ENCODE measurements at places on chromosomes 7 and 10. TPM values are rescaled to one million over a fixed set of nuclear protein-coding genes. Genes with fewer than 3 reads are reported as not detected.

MSRB2 gene
- 15.6 TPM for total RNA-seq

CCDC71L gene
- 8.5 TPM for total RNA-seq

GIMAP4 gene
- 66.2 TPM for total RNA-seq

MOGAT3 gene
- total RNA-seq: not detected

SERPINE1 gene
- total RNA-seq: 18.6 TPM

FRAT1 gene
- 10.9 TPM for total RNA-seq

UPK3BL1 gene
- 11.2 TPM for total RNA-seq

ASL gene
- 24.9 TPM for total RNA-seq

CFAP46 gene
- total RNA-seq: 10.3 TPM

MICALL2 gene
- 70.6 TPM for total RNA-seq

CADPS2 gene
- 76.7 TPM for total RNA-seq

DNA sequence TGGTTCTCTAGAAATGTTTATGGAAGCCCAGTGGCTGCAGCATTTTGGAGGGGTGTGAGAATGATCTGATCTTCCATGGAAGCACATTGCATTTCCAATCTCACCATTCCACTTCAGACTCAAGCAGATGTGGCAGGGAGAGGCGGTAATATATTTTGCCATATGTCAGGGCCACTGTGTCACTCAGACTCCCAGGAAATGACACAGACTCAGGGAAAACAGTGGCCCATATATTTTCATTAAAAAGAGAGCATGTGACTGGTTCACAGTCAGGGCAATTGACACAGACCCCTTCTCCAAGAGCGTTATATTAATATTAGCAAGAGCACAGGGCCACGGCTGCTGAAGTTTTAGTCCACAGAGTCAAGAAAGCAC, 149.3 kb upstream of the NRP1 start:
- DNase-seq: no peak
- no peaks in the 10 kb centered on the region for H3K4me1 ChIP-seq

- peaks cover 13% of the 10 kb centered on the region for H3K36me3 ChIP-seq
- peak; percentile 59 for DNase-seq
- H3K4me1 ChIP-seq: peaks cover 26% of the 10 kb centered on the region
Measured at GRCh38 chr10:124676416-124677062, 67.6 kb downstream of the FAM53B start.

GRCh38 chr10:110456046-110456445, 41.7 kb upstream of the DUSP5 start:
- H3K4me3 ChIP-seq: no peak overlapping the region
- no peak overlapping the region for H3K27ac ChIP-seq
- H3K36me3 ChIP-seq: no peaks in the 10 kb centered on the region

DNA sequence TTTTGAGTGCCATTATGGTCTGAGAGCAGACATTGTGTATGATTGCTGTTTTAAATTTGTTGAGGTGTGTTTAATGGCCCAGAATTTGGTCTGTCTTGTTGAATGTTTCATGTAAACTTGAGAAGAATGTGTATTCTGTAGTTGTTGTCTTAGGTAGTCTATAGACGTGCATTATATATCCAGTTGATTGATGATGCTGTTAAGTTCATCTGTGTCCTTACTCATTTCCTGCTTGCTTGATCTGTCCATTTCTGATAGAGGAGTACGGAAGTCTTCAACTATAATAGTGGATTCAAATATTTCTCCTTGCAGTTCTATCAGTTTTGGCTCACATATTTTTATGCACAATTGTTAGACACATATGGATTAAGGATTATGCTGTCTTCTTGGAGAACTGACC, 16.0 kb downstream of the PTPN12 start:
- no peak overlapping the region for H3K4me3 ChIP-seq
- no peak for DNase-seq
- no peaks in the 10 kb centered on the region for H3K36me3 ChIP-seq
- no peak overlapping the region for H3K27ac ChIP-seq
- H3K27me3 ChIP-seq: no peaks in the 10 kb centered on the region
- H3K4me1 ChIP-seq: peaks cover 15% of the 10 kb centered on the region

GRCh38 chr10:78540355-78541076, 506.9 kb downstream of the RPS24 start:
- no peak overlapping the region for H3K27ac ChIP-seq
- H3K4me3 ChIP-seq: no peak overlapping the region
- peaks cover 76% of the 10 kb centered on the region for H3K4me1 ChIP-seq
- no peaks in the 10 kb centered on the region for H3K27me3 ChIP-seq
- no peak for DNase-seq

- H3K36me3 ChIP-seq: no peaks in the 10 kb centered on the region
- no peaks in the 10 kb centered on the region for H3K4me1 ChIP-seq
- DNase-seq: no peak
- H3K27ac ChIP-seq: no peak overlapping the region
- H3K27me3 ChIP-seq: no peaks in the 10 kb centered on the region
- no peak overlapping the region for H3K4me3 ChIP-seq
Measured at GRCh38 chr10:52758406-52758805, 14.2 kb downstream of the MBL2 start.

DNA sequence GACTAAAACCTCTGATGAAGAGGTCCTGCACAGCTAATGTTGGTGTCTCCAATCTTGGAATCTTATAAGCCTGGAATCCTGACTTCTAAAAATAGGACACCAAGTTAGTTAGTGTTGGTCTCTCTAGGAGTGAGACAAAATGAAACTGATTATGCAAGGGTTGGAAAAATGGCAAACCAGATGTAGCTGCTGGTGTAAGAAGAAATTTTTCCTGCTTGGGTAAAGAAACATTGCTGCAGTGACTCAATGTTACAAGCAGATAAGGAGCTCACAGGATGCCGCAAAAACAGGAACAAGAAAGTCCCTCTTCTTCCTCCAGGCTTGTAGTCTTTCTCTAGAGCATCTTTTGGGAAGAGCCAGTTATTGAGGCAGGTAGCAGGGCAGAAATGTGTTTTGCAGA, 449.0 kb downstream of the ETV1 start:
- H3K36me3 ChIP-seq: no peaks in the 10 kb centered on the region
- no peak overlapping the region for H3K27ac ChIP-seq
- no peak for DNase-seq
- H3K27me3 ChIP-seq: no peaks in the 10 kb centered on the region

DNA sequence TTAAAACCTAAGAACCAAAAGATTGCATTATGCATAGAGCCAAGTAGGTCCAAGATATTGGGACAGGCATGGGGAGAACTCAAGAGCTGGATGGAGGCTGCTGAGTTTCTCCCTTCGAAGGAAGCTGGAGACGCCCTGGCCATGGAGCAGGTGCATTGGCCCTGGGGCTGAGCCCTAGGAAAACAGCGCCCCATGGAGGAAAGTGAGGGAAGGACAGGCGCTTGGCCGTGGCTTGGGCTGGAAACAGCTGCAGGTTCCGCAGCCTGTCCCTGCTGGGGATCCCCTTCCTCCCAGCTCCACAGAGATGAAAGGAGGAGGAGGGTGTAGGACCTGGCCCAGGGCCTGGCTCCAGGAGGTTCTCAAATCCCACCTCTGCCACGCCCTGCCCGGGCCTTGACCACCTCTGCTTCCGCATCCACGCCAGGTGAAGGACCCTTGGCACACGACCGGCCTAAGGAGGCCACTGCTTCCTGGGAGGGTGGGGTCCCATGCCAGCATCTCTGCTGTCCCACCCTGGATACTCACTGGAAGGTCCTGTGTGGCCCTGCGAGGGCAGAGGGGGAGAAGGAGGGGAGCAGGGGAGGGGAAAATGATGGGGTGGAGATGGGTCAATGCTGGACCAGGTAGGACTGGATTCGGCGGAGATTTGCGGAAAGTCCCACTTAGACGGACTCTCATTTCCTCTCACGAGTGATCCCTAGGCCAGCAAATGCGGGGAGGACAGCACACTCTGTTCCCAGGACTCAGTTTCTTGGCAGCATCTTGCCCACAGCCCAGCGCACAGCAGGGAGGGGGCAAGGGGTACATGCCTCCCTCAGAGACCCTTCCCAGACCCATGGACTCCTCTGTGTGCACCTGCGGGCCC, 258.6 kb upstream of the TCERG1L start:
- H3K27ac ChIP-seq: no peak overlapping the region
- DNase-seq: no peak
- no peaks in the 10 kb centered on the region for H3K27me3 ChIP-seq
- H3K36me3 ChIP-seq: no peaks in the 10 kb centered on the region

DNA sequence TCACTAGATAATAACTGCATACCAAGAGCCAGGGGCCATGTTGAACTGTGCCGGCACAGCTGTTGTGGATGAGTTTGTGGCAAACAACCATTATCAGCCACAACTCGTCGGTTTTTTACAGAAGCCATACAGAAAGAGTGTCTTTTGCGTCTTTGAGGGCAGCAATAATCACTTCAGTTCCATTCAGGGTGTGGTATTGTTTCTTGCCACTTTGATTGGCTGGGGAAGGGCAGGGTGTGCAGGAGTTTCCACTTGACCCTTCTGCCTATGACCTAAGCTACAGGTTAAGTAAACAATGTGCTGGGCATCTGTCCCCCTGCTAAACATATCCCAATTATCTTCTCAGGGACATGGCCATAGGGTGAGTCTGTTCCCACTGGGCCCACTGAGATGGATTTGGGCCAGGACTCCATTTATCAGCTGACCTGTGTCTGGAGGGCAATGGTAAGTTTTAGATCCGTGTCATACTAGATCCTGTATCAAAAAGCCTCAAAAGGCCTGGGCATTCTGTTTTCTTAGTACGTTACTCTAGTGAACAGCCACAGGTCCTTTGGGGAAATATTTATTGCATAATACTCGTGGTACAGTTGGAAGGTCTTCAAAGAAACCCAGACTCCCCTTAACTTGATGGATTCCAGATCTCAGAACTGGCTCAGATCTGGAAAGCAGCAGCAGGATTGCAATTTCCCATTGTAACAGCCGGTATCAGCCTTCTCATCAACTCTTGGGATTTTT, 15.9 kb downstream of the ZNF3 start:
- peak overlapping the region; percentile 60 for H3K27ac ChIP-seq
- H3K27me3 ChIP-seq: no peaks in the 10 kb centered on the region
- DNase-seq: peak; percentile 70
- H3K4me1 ChIP-seq: peaks cover 4% of the 10 kb centered on the region
- H3K36me3 ChIP-seq: peaks cover 16% of the 10 kb centered on the region
- no peak overlapping the region for H3K4me3 ChIP-seq

- no peak for DNase-seq
- H3K36me3 ChIP-seq: no peaks in the 10 kb centered on the region
- no peak overlapping the region for H3K4me3 ChIP-seq
- no peaks in the 10 kb centered on the region for H3K4me1 ChIP-seq
- no peak overlapping the region for H3K27ac ChIP-seq
- no peaks in the 10 kb centered on the region for H3K27me3 ChIP-seq
Measured at GRCh38 chr10:57830877-57831560, 436.7 kb downstream of the IPMK start.

DNA sequence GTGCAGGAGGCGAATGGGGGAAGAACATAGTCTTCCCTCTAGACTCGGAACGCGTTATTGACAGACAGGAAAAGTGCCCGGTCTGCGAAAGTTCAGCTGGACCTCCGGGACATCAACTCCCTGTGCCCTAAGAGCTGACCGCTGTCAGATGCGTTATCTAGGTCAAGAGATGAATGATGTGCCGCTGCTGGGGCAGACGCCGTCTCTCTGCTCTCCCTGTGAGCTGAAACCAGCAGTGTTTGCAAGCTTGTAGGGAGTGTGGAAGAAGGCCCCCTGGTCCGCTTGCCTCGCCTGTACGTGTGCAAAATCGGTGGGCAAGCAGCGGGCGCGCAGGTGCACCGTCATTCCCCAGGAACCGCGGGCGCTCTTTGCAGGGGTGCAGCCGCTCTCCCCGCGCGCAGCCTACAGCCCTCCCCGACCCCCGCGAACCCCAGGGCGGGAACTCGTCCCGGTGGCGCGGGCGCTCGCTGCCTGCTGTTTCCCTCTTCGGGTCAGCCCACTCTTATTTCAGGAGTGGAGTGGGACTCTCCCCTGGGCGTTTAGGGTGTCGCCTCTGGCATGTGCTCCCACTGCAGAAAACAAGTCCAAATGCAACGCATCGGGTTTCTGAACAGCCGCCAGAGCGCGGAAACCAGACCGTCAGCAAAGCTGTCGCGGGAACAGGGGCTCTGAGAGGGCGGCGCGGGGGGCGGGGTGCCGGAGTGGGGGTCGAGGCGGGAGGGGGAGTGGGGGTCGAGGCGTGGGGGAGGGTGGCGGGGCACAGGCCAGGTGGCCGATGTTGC, 1.8 kb upstream of the PFKFB3 start:
- H3K36me3 ChIP-seq: no peaks in the 10 kb centered on the region
- H3K4me1 ChIP-seq: peaks cover 4% of the 10 kb centered on the region
- no peaks in the 10 kb centered on the region for H3K27me3 ChIP-seq
- H3K27ac ChIP-seq: peak overlapping the region; percentile 75
- H3K4me3 ChIP-seq: peak overlapping the region; percentile 24
- DNase-seq: peak; percentile 78

DNA sequence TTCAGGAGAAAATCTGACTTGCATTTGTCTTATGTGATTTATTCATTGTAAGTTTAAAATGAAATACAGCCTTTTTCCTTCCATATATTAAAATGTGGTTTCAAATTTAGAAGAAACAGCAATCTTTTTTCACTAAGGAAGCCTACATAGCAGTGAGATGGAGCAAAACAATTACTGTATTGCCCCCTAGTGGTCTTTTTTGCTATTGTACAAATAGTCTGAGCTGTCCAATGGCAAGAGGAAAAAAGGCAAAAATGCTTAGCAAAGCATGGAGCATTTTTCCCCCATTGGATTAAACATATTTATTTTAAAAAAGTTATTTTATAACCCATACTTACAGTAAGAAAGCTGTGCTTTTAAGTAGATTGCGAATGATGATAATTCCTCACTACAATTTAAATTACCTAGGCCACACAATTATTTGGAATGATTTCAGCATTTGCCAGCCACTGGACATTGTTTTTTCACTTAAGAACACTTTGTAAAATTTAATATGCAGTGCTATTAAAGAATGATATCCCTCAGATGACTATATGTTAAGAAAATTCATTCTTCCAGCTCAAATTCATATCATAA, 119.5 kb downstream of the CPED1 start:
- no peak overlapping the region for H3K27ac ChIP-seq
- peaks cover 3% of the 10 kb centered on the region for H3K4me1 ChIP-seq
- H3K36me3 ChIP-seq: no peaks in the 10 kb centered on the region

- DNase-seq: no peak
- H3K4me1 ChIP-seq: peaks cover 5% of the 10 kb centered on the region
- no peaks in the 10 kb centered on the region for H3K27me3 ChIP-seq
- no peak overlapping the region for H3K4me3 ChIP-seq
- H3K36me3 ChIP-seq: peaks cover 7% of the 10 kb centered on the region
Measured at GRCh38 chr10:13629116-13629515, 42.4 kb downstream of the PRPF18 start.

GRCh38 chr7:2554661-2555111, 638 bp downstream of the BRAT1 start:
- H3K36me3 ChIP-seq: peaks cover 13% of the 10 kb centered on the region
- H3K4me1 ChIP-seq: peaks cover 14% of the 10 kb centered on the region
- H3K27ac ChIP-seq: peak overlapping the region; percentile 97
- H3K27me3 ChIP-seq: no peaks in the 10 kb centered on the region

DNA sequence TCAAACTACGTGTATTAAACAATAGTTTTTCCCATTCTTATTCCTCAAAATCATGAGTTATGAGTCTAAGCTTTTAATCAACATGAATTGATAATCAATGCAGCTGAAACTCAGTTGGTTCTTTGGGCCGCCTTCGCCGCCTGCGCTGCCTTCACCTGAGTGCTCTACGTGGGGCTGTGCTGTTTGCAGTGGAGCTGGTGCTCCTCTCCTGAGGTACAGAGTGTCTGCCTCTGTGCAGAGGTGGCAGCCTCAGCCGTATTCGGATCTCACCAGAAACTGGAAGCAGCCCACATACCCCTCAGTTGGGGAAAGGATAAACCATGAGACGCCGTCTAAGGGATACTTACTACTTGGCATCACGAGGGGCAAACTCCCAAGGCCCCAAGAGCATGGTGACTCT, 15.5 kb downstream of the NOM1 start:
- H3K4me1 ChIP-seq: no peaks in the 10 kb centered on the region
- H3K27me3 ChIP-seq: no peaks in the 10 kb centered on the region
- peaks cover 55% of the 10 kb centered on the region for H3K36me3 ChIP-seq
- no peak overlapping the region for H3K4me3 ChIP-seq
- H3K27ac ChIP-seq: no peak overlapping the region

Measured in lung (tissue), 17 donors.